Ovary (tissue), 10 donors: ENCODE measurements at places on chromosomes 11 and 22. TPM values are rescaled to one million over a fixed set of nuclear protein-coding genes. Genes with fewer than 3 reads are reported as not detected.
A peak's percentile ranks its signal among the peaks of the same experiment; 100 is the strongest.

GRCh38 chr11:132006884-132007580 is 636.6 kb downstream of the NTM start:
- H3K27ac ChIP-seq: no peak overlapping the region
- H3K4me1 ChIP-seq: no peaks in the 10 kb centered on the region
- no peak overlapping the region for H3K4me3 ChIP-seq
- DNase-seq: no peak
- no peaks in the 10 kb centered on the region for H3K36me3 ChIP-seq

DNA sequence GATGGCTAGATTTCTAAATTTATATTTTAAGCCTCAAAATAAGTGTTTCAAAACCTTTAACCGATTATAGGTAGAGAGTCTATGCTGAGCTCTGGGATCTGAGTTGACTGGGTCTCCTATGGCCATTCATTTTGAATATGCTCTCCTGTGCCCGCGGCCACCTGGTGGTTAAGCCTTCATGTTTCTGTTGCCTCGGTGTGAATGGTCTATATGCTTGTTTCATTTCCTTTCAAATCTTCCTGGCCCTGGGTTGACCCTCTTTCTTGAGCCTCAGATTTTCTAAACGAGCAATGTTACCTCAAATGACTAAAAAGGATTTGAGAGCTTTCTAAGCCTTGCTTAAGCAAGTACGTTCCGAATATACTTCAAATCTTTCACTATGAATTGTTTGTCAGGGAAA is 789.4 kb upstream of the KIRREL3 start:
- no peak overlapping the region for H3K27ac ChIP-seq
- no peak for DNase-seq
- no peak overlapping the region for H3K4me3 ChIP-seq
- H3K27me3 ChIP-seq: no peaks in the 10 kb centered on the region
- no peaks in the 10 kb centered on the region for H3K36me3 ChIP-seq

GRCh38 chr22:38766076-38766777 is 10.4 kb upstream of the SUN2 start:
- H3K36me3 ChIP-seq: no peaks in the 10 kb centered on the region
- H3K4me1 ChIP-seq: peaks cover 7% of the 10 kb centered on the region
- peak; percentile 78 for DNase-seq
- H3K27me3 ChIP-seq: no peaks in the 10 kb centered on the region
- no peak overlapping the region for H3K27ac ChIP-seq

DNA sequence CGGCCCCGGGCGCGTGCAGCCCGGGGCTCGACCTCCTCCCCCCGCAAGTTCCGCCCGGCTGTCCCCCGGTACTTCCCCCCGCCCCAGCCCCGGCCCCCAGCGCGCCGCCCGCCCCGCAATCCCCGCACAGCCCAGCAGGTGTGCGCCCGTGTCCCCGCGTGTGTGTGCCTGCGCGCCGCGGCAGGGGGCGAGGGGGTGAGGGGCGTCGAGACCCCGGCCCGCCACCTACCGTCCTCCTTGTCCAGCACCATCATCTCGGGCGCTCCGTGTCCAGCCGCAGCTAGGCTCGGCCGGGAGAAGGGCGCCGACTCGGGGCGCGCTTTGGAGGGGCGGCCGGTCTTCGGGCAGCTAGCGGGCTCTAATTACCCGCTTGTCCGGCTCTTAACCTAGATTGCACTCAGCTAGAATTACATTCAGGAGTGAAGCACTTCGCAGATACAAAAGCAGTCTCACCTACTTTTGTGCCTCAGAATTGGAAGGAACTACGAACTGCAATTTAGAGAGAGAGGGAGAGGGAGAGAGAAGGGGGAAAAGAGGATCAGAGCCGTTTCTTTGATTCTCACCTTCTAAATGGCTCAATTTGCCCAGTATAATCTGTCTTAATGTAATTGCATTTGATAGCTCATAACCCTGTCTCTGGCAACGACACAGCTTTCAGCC is 439 bp downstream of the LMO1 start:
- H3K27ac ChIP-seq: no peak overlapping the region
- peak; percentile 20 for DNase-seq
- no peaks in the 10 kb centered on the region for H3K27me3 ChIP-seq

GRCh38 chr11:120969993-120970392 is 53.9 kb upstream of the TBCEL start:
- H3K36me3 ChIP-seq: no peaks in the 10 kb centered on the region
- no peaks in the 10 kb centered on the region for H3K4me1 ChIP-seq
- no peaks in the 10 kb centered on the region for H3K27me3 ChIP-seq
- no peak overlapping the region for H3K27ac ChIP-seq
- no peak for DNase-seq

DNA sequence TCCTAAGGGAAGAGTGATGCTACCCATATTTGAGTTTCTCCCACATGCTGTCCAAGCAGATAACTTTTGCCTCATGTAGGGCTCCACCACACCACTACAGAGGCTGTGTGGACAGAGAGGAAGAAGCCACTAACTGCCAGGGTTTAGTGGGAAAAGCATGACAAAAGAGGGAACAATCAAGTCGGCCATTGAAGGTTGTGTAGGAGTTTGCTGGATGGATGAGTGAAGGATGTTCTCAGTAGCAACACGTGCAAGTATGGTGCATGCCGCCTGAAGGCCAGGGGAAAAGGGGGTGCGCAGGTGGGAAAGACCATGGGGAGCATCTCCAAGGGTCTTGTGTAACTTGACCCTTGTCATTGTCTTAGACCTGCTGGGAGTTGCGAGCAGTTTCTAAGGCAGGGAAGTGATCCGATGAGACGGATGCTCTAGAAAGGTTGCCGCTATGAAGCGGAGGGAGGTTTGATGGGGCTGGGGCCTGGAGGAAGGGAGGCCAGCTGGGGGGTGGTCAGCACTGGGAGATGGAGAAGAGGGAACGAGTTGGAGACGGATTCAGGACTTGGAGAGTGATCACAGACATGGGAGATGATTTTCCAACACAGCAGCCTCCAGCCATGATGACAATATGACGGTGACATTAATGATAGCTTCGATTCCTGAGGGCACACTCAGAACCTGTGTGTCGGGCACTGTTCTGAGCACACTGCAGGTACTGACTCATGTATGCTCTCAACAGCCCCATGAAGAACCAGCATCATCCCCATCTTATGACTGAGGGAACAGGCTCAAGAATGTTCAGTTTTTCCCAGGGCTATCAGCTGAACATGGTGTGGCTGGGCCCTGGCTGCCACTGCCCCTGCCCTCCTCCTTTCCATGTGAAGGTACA is 53.7 kb downstream of the CD6 start:
- no peaks in the 10 kb centered on the region for H3K36me3 ChIP-seq
- DNase-seq: no peak
- H3K4me3 ChIP-seq: no peak overlapping the region
- no peaks in the 10 kb centered on the region for H3K4me1 ChIP-seq
- H3K27ac ChIP-seq: no peak overlapping the region

DNA sequence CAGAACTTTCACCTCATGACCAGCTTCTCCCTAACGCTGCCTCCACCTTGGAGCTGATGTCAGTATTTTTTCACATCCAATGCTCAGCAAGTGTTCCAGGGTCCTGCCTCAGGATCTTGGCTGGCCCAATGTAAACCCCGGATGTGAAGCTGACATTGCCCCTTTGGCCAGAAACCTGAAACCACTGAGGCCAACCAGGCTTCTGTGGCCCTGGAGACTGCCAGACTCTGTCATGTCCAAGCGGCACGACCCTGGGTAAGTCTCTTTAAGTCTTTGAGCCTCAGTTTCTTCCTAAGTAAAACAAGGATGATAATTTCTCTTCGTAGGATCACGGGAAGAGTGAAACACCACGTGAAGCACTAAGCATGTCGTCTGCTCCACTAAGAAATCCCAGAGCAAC is 22.8 kb downstream of the SERPIND1 start:
- peaks cover 9% of the 10 kb centered on the region for H3K4me1 ChIP-seq
- H3K36me3 ChIP-seq: no peaks in the 10 kb centered on the region
- no peak overlapping the region for H3K4me3 ChIP-seq
- H3K27me3 ChIP-seq: no peaks in the 10 kb centered on the region
- no peak for DNase-seq
- no peak overlapping the region for H3K27ac ChIP-seq

GRCh38 chr11:2586793-2587131 is 113.0 kb downstream of the KCNQ1OT1 start:
- H3K27ac ChIP-seq: no peak overlapping the region
- no peaks in the 10 kb centered on the region for H3K36me3 ChIP-seq
- no peaks in the 10 kb centered on the region for H3K4me1 ChIP-seq

DNA sequence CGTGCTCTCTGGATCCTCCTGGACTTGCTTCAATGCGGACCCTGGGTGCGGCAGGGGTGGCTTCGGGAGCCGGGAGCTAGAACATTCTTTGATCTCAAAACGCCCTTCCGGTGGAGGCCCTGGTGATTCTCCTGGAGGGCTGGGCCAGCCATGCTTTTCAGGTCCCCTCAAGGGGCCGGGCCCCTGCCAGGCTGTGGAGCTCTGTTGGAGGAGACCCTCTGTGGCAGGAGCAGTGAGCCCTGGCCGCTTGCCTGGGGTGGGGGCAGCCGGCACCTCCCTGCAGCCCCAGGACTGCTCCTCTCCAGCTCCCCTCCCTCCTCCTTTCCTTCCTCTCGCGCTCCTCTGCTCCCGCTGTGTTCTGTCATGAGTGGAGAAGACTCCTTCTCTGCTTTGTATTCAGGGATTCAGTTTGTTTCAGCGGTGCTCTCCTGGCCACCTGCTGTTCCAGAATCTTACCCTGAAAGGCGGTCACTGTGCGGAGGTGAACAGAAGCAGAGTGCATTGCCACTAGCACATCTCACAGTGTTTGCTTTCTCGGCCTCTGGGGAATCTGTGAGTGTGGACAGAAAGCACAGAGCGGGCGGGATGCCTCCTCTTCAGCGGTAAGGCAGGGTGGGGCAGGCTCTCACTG is 289.1 kb downstream of the TBC1D22A start:
- H3K4me3 ChIP-seq: no peak overlapping the region
- H3K36me3 ChIP-seq: no peaks in the 10 kb centered on the region
- H3K27ac ChIP-seq: no peak overlapping the region
- no peaks in the 10 kb centered on the region for H3K27me3 ChIP-seq
- DNase-seq: no peak

DNA sequence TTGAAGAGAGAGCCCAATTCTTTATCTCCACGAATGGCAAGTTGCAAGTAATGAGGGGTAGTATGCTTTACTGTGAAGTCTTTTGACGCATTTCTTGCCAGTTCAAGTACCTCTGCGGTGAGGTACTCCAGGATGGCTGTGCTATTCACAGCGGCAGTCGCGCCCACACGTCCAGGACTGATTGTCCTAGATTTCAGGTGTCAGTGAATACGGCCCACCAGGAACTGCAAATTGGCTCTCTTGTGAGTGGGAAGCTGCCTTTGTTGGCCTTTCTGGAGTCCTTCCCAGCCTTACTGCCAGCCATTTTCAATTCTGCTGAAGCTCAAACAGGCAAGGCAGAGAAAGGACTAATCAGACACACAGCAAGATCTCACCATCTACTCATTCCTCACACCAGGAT is 8.5 kb downstream of the PPFIA1 start:
- DNase-seq: no peak
- H3K4me1 ChIP-seq: no peaks in the 10 kb centered on the region
- H3K36me3 ChIP-seq: no peaks in the 10 kb centered on the region
- no peaks in the 10 kb centered on the region for H3K27me3 ChIP-seq
- H3K27ac ChIP-seq: no peak overlapping the region
- H3K4me3 ChIP-seq: no peak overlapping the region

GRCh38 chr11:19394525-19395016 is 153.8 kb upstream of the E2F8 start:
- no peak for DNase-seq
- peaks cover 9% of the 10 kb centered on the region for H3K4me1 ChIP-seq
- no peaks in the 10 kb centered on the region for H3K36me3 ChIP-seq
- H3K4me3 ChIP-seq: no peak overlapping the region

- no peaks in the 10 kb centered on the region for H3K36me3 ChIP-seq
- no peak overlapping the region for H3K27ac ChIP-seq
- no peak for DNase-seq
Measured at GRCh38 chr22:49491726-49492125, 335.9 kb downstream of the BRD1 start.

- no peak overlapping the region for H3K27ac ChIP-seq
- no peak for DNase-seq
- no peaks in the 10 kb centered on the region for H3K27me3 ChIP-seq
- H3K4me3 ChIP-seq: no peak overlapping the region
- H3K36me3 ChIP-seq: no peaks in the 10 kb centered on the region
- peaks cover 2% of the 10 kb centered on the region for H3K4me1 ChIP-seq
Measured at GRCh38 chr11:69153661-69154060, 2.1 kb upstream of the SMIM38 start.

DNA sequence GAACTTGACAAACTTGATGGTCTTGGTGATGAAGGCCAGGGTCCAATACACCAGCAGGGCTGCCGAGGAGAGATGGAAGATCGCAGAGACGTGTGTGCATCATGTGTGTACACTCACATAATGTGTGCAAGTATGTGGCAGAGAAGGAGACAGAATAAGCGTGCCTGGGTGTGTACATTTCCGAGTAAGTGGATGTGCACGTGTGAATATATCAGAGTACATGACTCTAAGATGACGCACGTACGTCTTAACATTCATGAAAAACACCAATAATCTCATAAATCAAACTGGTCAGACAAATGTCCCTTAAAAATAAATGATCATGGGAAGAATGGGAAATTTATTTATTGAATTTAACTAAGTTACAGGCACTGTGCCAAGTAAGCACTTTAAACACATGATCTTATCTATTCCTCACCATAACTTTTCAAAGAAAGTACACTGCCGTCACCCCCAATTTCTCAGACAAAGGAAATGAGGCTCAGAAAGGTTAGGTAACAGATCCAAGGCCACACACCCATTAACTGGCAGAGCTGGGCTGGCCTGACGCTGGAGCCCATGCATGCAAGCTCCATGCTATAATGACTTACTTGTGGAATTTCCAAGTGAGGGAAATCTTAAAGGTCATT is 13.0 kb downstream of the ABCC8 start:
- DNase-seq: no peak
- H3K4me3 ChIP-seq: no peak overlapping the region
- no peaks in the 10 kb centered on the region for H3K36me3 ChIP-seq
- no peaks in the 10 kb centered on the region for H3K4me1 ChIP-seq

DNA sequence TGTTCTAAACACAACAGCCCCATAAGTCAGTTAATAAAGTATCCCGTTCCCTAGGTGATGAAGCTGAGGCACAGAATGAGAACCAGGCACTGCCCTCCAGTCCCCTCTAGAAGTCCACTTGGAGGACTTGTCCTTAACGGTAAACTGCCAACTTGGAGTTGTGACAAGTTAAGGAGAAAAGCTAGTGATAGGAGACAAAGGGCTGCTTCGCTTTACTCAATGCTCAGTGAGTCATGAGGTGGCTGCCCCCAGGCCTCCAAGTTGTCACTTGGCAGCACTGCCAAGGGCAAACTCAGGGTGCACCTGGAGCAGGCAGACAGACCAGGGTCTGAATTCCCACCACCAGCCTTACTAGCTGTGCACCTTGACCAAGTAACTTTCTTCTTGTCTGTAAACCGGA is 13.5 kb downstream of the SLC43A1 start:
- no peaks in the 10 kb centered on the region for H3K27me3 ChIP-seq
- no peak overlapping the region for H3K27ac ChIP-seq
- H3K4me3 ChIP-seq: no peak overlapping the region
- no peak for DNase-seq
- H3K4me1 ChIP-seq: peaks cover 15% of the 10 kb centered on the region
- H3K36me3 ChIP-seq: no peaks in the 10 kb centered on the region

The RAC2 gene
- total RNA-seq: 4.4 TPM

The OR52N4 gene
- 0.74 TPM for total RNA-seq

The POLD4 gene
- total RNA-seq: 28.9 TPM

The WBP2NL gene
- 2.4 TPM for total RNA-seq

The OR5D18 gene
- total RNA-seq: not detected

The SULT4A1 gene
- 1.6 TPM for total RNA-seq

The RASSF7 gene
- total RNA-seq: 4.7 TPM
